ENCODE measurements at places on chromosomes 4 and X.
A peak's percentile ranks its signal among the peaks of the same experiment; 100 is the strongest.

DNA sequence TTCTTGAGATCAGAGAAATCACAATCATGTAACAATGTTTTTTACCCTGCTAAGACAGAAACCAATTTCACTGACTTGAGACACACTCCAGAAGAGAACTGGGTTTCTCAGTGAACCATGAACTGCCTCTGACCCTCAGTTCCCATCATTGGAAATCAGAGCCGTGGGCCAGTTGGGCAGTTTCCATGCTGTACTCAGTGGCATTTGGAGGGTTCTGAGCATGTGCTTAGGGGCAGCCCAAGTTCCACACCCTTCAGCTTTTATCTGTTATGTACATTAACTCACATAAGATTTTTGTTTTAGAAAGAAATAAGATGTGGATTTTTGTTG is 77.9 kb downstream of the BTC start:
- DNase-seq: no peak

DNA sequence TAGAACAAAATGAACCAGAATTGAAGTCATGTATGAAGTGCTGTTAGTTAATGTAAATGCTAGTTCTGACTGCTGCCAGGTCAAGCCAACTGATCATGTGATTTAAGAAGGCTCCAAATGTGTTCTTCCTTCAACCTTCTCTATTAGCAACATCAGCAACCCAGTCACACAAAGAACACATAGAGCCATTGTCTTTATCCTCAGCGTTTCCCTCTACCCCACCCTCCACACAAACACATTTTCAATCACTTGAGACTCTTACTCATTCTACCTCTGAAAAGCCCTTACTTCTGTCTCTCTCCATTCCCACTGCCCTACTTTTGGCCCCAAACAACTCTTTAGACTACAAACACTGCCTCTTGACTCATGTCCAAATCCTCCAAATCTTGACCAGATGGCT is 89.7 kb upstream of the KDR start:
- no peak for DNase-seq

- no peak for DNase-seq
Observed at GRCh38 chr4:19650903-19651864, 600.5 kb upstream of the SLIT2 start.

DNA sequence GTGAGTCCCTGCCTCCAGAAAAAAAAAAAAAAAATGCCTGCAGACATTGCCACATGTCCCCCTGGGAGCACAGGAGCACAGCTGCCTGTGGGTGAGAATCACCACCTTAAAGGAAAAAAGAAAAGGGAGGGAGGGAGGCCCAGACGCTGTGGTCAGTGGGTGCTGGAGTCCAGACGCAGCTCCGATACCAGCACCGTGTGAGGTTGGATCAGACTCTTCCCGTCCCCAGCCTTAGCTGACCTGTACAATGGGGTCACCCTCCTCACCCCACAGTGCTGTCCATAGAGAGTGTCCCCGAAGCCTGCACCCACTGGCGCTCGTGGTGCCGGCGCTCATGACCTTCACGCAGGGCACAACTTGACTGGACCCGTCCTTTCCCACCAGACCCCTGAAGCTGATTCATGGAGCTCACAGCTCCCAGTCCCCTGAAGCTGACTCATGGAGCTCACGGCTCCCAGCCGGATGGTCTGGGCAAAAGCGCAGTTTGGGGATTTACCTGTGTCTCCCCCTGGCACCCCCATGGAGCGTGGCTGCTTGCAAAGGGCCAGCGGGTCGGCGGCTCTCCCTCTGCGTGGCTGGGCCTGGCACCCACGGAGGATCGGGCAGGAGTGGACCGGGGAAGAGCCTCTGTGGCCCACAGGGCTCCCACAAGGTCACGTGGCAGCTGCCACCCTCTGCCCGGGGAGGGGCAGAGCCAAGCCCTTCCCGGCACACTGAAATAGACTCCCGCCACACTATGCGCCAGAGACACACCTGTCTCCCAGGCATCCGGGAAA is 31.4 kb downstream of the ABLIM2 start:
- no peak for DNase-seq

DNA sequence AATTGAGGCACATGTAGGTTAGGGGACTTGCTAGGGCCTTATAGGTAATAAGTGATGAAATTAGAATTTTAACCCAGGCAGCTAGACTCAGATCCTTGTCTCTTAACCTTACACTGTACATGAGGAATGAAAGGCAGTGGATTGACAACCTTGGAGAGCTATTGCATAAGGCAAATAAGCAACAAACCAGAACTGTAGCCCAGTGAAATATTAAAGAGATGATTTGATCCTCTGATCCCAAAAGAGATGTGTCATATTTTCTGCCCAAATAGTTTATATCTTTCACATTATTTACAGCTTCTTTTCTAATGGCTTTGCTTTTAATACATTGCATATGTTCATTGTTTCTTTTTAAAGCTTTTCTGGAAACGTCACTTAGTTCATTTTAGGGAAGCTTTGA is 252.6 kb downstream of the ANK2 start:
- DNase-seq: no peak

DNA sequence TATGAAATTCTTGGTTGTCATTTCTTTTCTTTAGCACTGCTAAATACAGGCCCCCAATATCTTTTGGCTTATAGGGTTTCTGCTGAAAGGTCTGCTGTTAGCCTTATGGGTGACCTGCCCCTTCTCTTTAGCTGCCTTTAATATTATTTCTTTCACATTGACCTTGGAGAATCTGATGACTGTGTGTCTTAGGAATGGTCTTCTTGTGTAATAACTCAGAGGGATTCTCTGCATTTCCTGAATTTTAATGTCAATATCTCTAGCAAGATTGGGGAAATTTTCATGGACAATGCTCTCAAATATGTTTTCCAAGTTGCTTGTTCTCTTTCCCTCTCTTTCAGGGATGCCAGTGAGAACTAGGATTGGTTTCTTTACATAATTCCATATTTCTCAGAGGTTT is 292.4 kb downstream of the SLC7A11 start:
- DNase-seq: no peak

DNA sequence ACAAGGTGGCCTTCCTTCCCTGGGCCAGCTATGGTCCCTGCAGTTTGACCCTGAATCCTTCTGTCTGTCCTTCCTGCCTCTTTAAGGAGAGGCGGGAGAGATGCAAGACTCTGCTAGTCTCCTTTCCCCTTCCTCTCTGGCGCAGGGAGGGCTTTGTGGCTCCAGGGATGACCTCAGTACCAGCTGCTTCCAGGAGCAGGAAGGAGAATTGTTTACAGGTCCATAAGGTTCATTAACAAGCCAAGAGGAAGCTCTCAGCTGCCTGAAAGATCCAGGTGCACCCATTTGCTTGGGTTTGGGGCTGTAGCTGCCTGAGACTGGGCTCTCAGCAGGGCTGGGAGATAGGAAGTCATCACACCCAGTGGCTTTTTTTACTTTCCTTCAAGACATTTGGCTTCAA is 4.0 kb upstream of the FATE1 start:
- DNase-seq: no peak

- no peak for DNase-seq
Observed at GRCh38 chr4:95363559-95363925, 185.2 kb downstream of the UNC5C start.

- DNase-seq: peak; percentile 49
Observed at GRCh38 chrX:71910643-71910985, at the start of gene NHSL2. TSS of gene NHSL2 (plus strand) at chrX:71910845.

DNA sequence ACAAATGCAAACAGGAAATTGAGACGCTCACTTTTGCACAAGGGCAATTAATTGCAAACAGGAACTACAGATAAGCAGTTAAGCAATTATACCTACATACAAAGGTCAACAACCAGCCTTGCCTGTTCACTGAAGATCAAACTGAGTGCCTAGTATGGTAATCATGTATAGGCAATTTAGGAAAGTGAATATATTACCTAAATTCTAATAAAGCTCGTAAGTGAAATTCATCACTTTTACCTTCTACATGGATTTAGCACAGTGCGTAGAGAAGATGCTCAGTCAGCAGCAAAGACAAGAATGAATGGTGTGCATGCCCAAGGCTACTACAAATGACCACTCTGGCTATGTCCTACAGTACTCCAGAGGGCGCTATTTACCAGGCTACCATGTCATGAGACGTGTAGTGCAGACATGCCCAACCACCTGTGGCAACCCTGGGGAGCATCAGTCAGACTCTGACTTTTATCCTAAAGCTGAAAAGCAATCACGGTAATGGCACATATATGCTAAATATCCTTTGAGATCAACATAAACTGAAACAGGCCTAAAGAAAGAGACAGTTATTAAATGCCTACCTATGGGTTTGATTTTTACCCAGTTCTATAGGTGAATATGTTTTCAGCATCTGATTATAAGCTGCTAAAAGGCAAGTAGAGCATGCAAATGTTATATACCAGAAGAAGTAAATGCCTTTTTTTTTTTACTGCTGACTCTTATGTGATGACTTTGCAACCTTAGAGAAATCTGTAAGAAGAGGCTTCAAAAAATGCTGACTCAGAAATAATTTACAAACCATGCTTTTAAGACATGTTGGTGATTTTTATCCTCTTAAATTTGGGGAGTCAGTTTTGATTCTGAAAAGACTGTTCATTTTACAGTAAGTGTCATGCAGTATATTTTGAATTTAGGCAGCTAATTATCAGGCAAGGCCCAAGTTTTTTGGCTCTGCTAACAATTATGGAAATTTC is 178.0 kb downstream of the PPP3CA start:
- peak; percentile 60 for DNase-seq

- no peak for DNase-seq
Observed at GRCh38 chrX:96182366-96182765, 502.3 kb upstream of the DIAPH2 start.

- DNase-seq: no peak
Observed at GRCh38 chr4:5955856-5956255, 62.4 kb downstream of the C4orf50 start.

DNA sequence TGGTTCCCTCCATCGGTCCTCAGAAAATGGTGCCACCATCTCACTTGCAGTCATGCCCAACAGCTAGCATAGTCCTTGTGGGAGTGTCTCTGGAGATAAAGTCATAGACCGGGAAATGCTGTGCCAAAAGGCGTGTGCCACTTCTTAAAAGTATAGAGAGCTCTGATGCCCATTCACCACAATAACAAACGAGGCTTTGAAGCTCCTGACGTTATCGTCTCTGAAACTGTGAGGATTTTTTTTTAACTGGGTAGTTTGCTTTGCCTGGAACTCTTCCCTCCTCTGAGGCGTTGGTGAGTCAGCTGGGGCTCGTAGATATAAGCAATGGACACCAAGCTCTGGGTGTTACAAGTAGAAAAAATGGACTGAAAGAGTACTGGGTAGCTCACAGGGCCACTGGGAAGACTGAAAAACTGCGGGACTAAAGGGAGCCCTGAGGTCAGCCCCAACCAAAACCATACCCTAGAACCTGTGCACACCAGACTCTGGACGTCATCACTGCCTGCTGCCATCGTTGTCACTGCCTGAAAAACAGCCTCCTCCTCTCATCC is 89.4 kb upstream of the TRIM2 start:
- peak; percentile 68 for DNase-seq

GRCh38 chrX:99095965-99096635 is 1314.0 kb downstream of the PCDH19 start:
- no peak for DNase-seq

- no peak for DNase-seq
Observed at GRCh38 chrX:74437530-74437929, 16.2 kb downstream of the SLC16A2 start.

GRCh38 chrX:41589634-41590270 is 99.0 kb upstream of the GPR34 start:
- DNase-seq: no peak

- no peak for DNase-seq
Observed at GRCh38 chr4:113574636-113575103, 186.9 kb downstream of the CAMK2D start.

DNA sequence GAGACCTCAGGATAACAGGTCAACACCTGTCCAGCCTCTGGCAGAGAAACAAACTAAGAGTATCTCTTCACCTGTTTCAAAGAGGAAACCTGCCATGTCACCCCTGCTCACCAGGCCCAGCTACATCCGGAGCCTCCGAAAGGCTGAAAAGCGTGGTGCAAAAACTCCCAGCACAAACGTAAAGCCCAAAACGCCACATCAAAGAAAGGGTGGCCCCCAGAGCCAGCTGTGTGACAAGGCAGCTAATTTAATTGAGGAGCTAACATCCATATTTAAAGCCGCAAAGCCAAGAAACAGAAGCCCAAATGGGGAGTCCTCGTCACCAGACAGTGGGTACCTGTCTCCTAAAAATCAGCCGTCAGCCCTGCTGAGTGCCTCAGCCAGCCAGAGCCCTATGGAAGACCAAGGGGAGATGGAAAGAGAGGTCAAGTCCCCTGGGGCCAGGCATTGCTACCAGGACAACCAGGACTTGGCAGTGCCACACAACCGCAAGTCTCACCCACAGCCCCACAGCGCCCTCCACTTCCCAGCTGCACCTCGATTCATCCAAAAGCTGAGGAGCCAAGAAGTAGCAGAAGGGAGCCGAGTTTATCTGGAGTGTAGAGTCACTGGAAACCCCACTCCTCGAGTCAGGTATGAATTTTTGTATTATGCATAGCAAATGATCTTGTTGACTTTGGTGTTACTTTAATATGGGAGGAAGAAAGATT is 15.1 kb downstream of the PALLD start:
- DNase-seq: peak; percentile 69

DNA sequence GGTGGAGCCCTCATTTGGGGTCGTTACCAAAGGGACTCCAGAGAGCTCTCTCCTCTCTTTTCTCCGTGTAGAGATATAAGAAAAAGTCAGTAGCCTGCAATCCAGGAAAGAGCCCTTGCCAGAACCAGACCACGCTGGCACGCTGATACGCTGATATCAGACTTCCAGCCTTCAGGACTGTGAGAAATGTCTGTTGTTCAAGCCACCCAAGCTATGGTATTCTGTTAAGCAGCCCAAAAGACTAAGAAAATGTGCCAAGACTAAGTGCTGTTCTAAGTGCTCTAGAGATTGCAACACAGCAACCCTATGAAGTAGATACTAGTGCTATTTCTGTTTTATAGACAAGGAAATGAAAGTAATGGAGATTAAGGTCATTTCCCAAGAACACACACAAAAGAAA is 205.7 kb downstream of the CAMK2D start:
- DNase-seq: no peak

GRCh38 chr4:144374065-144374464 is 233.5 kb upstream of the GYPA start:
- DNase-seq: no peak

DNA sequence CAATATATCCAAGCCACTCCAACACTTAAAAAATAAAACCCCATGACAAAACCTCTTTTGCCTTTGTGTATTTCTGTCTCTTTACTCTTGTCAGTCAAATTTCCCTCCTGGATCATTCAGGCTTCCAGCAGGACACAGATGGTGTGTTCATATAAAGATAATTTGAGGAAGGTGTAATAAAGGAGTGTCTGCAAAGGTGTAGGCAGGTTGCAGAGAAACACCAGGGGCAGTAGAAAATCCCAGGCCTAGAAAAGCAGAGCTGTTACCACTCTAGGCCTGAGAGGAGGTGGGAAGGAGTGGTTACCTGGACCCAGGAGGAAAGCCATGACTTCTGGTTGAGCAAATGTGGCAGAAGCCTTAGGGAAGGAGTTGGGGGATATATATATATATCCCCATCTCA is 28.8 kb downstream of the CHRNA9 start:
- DNase-seq: no peak

DNA sequence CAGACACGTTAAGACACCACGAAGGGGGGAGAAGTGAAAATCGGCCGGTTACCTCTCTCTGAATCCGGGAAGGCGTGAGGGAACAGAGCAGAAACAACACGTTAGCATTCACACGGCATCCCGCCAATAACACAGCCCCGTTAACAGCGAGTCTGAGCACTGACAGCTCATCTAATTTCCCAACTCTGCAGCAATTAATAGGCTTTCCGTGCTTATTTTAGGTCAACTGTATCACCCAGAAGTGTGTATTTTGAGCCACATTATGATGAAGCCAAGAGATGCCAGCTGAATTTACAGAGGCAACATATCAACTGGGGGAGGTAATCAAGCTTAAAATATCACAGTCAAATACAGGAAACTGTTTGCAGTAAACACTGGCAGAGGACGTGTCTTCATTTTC is 92.6 kb downstream of the NSUN7 start:
- DNase-seq: no peak

All from activated CD4-positive, alpha-beta T cell treated with anti-CD3 and anti-CD28 coated beads, Interleukin-2, amount 50 U/mL, for 48 hours (primary cell).